ENCODE measurements at places on chromosomes 1 and 21.

DNA sequence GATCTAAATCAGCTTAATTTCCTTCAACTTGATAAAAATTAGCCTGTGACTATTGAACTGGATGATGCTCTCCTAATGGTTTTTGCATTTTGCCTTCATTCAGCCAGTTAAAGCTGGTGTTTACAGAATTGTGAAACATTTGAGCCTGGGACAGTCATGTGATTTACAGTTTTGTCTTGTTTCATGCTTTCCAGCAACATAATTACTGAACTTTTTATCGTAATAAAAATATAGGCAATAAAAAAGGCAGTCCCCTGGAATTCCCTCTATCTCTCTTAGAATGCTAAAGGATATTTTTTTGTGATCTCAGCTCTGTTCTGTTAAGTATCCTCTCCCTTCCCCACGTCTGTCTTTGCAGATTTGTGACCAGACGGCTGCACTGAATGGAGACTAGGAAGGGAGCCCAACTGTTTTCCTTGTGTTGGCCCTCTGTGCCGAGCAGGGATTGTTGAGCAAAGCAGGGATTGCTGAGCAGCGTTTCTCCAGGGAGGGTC lies 70.3 kb upstream of the RGL1 start:
- DNase-seq = peak; percentile 68

- no peak for DNase-seq
Measured at GRCh38 chr1:5747426-5748285, 244.6 kb downstream of the NPHP4 start.

GRCh38 chr1:213564215-213564659 lies 423.5 kb upstream of the PROX1 start:
- no peak for DNase-seq

DNA sequence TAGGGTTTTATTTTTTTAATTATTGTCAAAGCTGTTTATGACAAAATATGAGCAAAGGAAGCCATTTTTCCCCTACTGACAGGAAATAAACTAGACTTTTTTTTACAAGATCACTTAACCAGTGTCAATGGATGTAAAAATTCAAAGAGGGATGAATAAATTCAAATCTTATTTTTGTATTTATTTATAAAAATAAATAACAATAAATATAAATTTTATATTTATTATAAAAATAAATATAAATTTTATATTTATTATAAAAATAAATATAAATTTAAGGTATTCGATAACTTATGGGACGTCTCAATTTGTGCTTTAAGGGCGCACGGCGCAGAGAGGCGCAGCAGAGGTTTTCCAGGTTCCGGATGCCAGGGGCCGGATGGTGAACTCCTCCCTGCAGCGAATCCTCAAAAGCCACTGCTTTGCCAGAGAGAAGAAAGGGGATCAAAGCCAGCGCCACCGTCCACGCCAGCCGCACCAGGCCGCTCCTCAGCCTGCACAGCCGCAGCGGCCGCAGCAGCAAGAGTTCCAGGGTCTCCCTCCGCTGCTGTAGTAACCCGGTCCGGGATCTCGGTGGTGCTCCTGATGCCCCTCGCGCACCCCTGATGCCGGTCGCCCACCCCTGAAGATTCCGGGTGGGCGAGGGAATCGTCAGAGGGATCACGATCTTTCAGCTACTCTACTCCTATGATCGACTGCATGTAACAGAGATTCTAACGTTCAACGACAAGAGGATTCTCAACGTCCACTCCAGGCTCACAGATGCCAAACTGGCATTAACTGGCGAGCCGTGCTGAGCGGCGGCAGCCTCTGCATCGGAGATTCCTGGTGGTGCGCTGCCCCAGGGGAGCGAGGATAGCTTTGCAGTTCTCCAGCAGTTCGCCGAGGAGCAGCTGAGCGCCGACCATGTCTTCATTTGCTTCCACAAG lies 28.5 kb upstream of the RLF start:
- no peak for DNase-seq

- DNase-seq = no peak
Measured at GRCh38 chr21:41315726-41316125, 875 bp upstream of the FAM3B start.

DNA sequence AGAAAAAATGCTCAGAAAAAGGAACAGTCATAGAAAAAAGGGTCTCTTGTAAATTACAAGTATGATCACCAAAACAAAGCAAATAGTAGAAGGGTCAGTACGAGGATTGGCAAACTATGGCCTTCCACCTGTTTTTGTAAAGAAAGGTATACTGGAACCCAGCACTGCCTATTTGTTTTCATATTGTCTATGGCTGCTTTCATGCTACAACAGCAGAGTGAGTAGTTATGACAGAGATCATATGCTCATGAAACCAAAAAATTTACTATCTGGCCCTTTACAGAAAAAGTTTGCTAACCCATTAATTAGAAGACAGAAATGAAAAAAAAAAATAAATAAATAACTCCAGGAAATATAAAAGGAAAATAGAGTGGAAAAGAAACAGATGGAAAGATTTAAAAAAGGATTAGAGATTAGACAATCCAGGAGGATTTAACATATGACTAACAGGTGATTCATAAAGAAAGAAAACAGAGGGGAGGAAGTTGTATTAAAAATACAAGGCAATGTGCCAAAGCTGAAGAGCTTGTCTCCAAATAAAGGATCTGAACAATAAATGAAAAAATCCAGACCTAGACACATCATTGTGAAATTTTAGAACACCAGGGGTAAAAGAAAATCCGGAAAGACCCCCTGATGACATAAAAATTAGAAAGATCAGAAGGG lies 108.5 kb upstream of the SERTAD4 start:
- DNase-seq = no peak

DNA sequence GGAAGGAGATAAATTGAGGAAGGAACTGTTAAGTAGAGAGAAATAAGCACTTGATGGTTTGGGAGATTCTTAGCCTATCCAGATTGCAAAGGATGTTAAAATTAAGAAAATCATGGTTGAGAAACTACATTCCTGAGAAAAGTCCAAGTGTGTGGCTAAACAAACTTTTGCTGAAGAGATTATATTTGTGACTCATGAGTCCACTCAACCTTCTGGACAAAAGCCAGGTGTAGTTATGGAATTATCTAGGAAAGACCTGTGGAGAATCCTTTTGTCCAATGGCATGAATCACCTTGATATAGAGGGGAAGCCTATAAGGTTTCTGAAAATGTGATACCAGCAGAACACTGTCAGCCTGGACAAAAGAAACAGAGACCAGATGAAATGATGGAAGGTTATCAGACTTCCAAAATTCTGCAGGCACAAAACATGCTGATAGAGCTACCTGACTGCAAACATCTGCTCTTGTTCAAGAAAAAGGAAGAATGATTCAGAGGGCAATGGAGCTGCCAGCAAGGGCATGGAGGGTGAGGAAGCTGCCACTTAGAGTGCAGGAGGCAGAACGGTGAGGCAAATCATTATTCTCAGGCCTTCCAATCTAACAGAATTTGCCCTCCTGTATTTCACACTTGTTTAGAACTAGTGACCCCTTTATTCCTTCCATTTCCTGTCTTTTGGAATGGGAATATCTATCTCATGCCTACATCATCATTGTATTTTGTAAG lies 300.6 kb upstream of the PRMT6 start:
- peak; percentile 69 for DNase-seq

DNA sequence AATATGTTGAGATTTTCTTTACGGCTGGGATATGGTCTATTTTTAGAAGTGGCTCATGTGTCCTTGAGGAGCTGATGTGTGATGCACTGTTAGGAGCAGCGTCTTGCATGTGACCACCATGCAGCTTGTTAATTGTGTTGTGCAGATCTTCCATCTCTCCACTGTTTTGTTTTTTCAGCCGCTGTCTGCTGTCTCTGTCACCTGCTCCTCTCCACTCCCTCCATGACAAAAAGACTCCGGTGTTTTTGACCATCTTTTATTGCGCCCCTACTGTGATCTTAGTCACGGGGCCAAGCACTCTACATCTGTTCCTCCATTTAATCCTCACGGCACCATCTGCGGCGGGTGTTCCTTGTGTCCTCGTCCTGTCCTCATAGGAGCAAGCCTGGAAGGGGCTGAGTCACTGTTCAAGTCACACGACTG lies 51.8 kb downstream of the ADARB1 start:
- DNase-seq = peak; percentile 90

- no peak for DNase-seq
Measured at GRCh38 chr21:45922648-45923047, 58.9 kb upstream of the COL6A1 start.

All from cerebellar cortex (tissue), 1 donor.